ENCODE measurements at places on chromosomes 2 and 18.

- DNase-seq: peak; percentile 10
Observed at GRCh38 chr2:207257251-207258250, 91.8 kb upstream of the KLF7 start.

DNA sequence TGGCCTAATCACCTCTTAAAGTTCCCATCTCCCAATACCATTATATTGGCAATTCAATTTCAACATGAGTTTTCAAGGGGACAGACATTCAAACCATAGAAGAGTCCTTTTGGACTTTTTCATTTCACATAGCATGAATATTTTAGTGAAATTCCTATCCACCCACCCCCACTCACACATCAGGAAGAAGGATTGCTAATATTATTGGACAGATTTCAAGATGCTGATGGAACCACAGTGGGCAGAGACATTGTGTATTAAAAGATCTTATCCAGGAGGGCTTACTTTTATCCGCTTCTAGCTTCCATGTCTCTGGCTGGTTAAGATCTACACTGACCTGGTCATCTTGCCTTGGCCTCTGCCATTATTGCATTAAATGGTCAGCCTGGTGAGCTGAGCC is 297.4 kb upstream of the ACVR2A start:
- DNase-seq: no peak

GRCh38 chr18:26710470-26711096 is 154.9 kb downstream of the AQP4 start:
- no peak for DNase-seq

- no peak for DNase-seq
Observed at GRCh38 chr2:224520064-224520463, 65.1 kb downstream of the CUL3 start.

DNA sequence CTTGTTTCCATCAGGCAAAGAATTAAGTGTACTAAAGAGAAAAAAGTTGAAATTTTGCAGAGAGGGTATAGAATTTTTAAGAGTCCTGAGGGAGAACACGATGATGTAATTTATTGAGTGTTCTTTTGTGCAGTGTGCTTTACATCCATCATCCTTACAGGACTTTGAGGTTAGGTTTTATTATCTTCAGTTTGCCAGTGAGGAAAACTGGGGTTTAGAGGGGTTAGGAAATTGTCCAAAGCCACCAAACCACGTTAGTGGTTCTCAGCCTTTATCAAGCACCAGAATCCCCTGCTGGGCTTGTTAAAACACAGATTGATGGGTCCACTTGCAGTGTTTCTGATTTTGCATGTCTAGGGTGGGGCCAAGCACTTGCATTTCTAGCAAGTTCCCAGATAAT is 277.5 kb downstream of the KCNS3 start:
- no peak for DNase-seq

GRCh38 chr2:25077789-25078169 is 35.9 kb downstream of the EFR3B start:
- DNase-seq: no peak

- no peak for DNase-seq
Observed at GRCh38 chr2:128834880-128835252, 516.2 kb upstream of the HS6ST1 start.

DNA sequence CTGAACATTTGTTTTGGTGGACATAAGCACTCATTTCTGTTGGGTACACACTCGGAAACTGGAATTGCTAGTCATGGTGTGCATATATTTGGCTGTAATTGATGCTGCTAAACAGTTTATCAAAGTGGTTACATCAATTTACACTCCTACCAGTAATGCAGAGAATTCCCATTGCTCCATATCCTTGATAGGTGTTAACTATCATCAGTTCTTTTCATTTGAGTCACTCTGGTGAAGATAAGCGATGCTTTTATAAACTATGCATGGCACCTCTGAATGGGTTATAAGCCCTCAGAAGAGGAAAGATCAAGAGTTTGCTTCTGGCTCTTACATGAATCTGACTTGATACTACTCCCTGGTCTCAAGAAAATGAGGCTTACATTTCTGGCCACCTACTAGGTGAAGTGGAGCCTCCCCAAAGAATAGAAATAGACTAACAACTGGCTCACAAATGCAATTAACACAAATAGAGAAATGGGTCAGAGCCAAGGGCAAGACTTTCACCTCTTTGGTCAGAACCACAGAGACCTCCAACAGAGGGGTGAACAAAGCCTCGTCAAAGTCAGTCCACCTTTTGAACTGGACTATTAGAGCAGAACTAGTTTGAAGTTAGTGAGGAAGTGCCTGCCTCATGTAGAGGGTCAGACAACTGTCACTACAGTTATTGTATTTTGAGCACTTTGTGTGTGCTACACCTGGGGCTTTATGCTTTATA is 15.0 kb upstream of the STK17B start:
- DNase-seq: no peak
